ENCODE measurements at places on chromosomes 6 and 20.

- DNase-seq: no peak
Measured at GRCh38 chr6:44733126-44733525, 345.6 kb downstream of the CDC5L start.

DNA sequence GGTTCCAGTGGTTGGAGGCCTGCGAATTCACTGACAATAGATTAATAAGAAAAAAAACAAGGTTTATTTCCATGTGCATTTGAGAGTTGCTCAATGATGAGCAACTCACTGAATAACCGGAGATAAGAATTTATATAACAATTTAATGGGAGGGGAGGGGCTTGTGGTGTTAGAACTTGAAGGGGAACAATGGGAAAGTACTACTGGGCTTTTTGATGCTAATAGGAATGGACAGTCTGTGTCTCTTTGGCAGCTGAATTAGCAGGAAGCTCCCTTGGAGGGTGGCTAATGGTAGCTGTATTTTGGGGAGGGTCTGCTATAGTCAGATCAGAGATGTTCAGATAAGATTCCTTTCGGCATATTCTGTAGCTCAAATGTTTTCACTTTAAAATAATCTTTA lies 62.4 kb upstream of the GMDS start:
- DNase-seq: no peak

GRCh38 chr6:84836366-84836765 lies 72.0 kb upstream of the TBX18 start:
- no peak for DNase-seq

- DNase-seq: no peak
Measured at GRCh38 chr20:61629602-61630390, 377.7 kb downstream of the CDH4 start.

GRCh38 chr20:35617397-35618262 lies 2.0 kb downstream of the SPAG4 start:
- peak; percentile 27 for DNase-seq

GRCh38 chr6:168206186-168206585 lies 113.4 kb downstream of the DACT2 start:
- DNase-seq: no peak

GRCh38 chr6:158037771-158038170 lies 56.1 kb downstream of the SYNJ2 start:
- no peak for DNase-seq

DNA sequence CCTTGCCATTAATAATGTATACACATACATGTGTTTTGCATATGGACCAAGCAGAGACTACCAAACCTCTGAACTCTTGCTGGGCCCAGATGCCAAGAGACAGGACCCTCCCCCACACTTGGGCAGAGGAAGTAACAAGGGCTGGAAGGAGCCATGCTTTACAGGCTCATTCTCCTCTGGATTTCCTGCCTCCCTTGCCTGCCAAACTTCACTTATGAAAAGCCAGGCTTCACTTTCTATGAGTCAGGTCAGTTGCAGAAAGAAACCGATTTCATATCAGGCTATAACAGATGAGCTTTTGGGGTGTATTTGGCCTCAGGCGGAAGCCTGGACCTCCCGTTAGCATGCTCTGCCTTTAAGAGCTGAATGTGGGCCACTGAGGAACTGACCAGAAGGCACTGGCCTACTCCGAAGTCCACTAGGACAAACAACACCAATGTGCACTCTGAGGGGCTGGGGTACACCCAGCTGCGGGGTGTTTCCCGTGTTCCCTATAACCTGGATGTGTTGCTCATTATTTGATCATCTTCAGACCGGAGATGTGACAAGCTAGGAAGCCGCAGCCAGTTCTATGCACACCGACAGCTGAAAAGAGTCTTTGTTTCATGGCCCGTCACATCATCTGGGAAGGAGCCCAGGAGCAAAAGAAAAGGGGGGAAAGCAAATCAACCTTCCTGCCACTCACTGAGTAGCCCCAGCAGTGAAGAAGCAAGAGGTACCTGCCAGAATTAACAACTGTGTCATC lies 28.5 kb downstream of the HAO1 start:
- no peak for DNase-seq

DNA sequence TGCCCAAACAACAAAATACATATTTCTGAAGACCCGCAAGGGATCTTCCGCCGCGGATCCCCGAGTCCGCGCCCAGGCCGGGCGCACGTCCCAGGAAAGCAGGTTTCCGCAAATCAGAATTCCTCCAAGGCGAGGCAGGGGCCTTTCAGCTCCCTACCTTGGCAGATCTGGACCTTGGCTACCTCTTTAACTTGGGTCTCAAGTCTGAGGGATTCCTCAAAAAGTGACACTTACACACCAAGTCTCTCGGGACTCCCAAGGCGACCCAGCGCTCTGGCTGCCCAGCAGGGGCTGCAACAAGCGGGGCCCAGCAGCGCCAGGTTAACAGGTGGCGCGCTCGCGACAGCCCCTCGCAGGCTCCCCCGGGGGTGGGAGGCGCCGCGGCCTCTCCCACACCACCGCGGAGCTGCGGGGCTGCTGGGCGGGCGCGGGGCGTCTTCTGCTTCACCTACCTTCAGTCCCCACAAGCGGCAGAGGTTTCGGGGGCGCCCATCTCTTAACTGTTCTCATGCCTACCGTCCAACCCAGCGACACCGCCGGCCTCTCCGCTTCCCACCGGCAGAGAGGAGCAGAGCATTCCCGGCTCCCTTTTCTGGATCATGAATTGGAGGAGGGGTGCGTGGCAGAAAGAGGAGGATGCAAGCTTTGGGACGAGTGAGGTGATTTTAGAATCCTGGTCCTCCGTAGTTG lies 414 bp downstream of the SIM1 start:
- DNase-seq: no peak

DNA sequence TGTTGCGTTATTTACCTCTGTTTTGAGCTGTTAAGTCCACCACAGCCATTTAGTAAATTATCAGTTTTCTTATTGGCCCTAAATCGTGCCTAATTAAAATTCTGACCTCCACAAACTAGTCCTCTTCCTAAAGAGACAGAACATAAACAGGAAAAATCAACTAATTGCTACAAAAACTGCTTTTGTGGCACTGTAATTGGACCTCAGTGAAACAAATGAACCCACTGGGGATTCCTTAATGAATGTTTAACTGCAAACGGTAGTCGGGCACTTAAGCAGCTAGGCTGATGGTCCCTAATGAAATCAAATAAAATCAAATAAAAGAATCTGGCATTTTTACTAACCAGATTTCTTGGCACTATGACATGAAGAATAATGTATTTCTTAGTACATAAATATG lies 513.4 kb upstream of the SLC35B3 start:
- DNase-seq: no peak

- no peak for DNase-seq
Measured at GRCh38 chr6:125732398-125732797, 17.0 kb upstream of the HEY2 start.

GRCh38 chr6:170093276-170093657 lies 197.6 kb downstream of the DLL1 start:
- no peak for DNase-seq

- no peak for DNase-seq
Measured at GRCh38 chr20:36744764-36745191, 1.1 kb downstream of the NDRG3 start.

- no peak for DNase-seq
Measured at GRCh38 chr6:87661503-87661902, 40.5 kb downstream of the AKIRIN2 start.

DNA sequence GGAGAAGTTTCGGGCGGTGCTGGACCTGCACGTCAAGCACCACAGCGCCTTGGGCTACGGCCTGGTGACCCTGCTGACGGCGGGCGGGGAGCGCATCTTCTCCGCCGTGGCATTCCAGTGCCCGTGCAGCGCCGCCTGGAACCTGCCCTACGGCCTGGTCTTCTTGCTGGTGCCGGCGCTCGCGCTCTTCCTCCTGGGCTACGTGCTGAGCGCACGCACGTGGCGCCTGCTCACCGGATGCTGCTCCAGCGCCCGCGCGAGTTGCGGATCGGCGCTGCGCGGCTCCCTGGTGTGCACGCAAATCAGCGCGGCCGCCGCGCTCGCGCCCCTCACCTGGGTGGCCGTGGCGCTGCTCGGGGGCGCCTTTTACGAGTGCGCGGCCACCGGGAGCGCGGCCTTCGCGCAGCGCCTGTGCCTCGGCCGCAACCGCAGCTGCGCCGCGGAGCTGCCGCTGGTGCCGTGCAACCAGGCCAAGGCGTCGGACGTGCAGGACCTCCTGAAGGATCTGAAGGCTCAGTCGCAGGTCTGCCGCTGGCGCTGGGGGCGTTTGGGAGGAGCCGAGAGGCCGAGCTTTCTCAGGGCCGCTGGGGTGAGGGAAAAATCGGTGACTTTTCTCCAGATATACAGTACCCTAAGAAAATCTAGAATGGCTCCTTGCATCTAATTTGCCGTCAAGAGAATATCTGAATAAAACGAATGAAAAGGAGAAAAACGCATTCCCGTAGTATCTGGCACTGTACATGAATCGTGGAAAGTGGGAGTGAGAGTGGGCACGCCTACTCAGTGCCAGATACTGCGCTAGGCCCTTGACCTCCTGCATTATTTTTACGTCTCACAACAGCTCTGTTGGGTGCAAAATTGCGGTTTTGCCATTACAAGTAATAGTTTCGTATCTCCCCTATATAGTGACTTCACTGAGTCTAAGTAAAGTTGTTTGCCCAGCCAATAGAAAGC lies 1.0 kb downstream of the CALHM6 start:
- peak; percentile 39 for DNase-seq

DNA sequence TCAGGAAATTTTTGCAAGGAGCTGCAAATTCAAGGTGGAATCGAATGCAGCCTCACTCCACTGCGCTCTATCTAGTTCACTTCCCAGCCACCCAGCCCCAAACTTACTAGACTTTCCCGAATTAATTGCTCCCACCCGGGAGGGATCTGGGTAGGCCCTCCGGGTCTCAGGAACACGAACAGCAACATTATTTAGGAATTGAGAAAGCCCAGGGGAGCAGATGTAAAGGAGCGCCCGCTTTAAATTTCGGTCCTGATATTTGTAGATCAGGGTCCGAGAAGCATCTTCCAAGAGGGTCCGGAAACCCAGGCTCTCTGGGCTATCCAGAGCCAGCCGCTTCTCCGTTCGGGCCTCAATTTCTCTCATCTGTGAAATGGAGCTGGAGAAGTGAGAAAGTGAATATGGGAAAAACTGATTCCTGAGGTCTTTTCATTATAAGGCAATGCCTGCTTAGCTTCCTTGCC lies 490 bp upstream of the ID1 start:
- no peak for DNase-seq

DNA sequence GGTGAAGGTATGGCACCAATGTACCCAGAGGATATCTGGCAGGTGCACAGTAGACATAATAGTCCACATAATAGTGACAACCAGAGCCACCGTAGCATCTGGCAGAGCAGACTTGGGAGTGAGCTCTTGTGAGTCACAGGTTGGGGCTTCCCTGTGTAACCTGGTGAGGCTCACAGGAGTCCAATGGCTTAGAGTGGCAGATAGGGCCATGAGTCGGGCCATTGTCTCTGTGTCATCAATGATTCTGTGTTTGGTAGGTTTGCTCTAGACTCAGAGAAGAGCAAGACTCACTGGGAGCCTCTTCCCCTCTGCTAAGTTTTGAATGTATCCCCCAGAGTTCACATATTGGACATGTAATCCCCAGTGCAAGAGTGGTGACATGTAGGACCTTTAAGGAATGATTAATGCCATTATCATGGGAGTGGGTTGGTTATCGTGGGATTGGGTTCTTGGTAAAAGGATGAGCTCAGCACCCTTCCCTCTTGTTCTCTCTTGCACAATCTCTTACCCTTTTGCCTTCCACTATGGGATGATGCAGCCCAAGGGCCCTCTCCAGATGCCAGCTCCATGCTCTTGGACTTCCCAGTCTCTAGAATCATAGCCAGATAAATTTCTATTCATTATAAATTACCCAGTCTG lies 22.6 kb upstream of the SIRPA start:
- no peak for DNase-seq

GRCh38 chr20:45209924-45210323 lies 3.1 kb downstream of the SEMG1 start:
- no peak for DNase-seq

- DNase-seq: peak; percentile 50
Measured at GRCh38 chr6:142913511-142914047, 31.4 kb downstream of the HIVEP2 start.

GRCh38 chr6:128491100-128491581 lies 29.3 kb downstream of the PTPRK start:
- no peak for DNase-seq

DNA sequence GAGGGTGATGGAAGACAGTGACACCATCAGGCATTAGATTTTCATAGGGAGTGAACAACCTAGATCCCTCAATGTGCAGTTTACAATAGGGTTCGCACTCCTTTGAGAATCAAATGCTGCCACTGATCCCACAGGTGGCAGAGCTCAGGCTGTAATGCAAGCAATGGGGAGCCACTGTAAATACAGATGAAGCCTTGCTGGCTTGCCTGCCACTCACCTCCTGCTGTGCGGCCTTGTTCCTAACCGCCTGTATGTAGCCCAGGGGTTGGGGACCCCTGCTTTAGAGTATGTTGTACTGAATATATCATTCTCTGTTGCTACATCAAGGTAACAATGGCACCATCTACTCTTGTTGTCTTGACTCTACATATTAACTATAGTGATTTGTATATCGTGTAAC lies 37.1 kb downstream of the TPD52L1 start:
- no peak for DNase-seq

GRCh38 chr6:79042088-79042798 lies 35.8 kb downstream of the PHIP start:
- DNase-seq: no peak

DNA sequence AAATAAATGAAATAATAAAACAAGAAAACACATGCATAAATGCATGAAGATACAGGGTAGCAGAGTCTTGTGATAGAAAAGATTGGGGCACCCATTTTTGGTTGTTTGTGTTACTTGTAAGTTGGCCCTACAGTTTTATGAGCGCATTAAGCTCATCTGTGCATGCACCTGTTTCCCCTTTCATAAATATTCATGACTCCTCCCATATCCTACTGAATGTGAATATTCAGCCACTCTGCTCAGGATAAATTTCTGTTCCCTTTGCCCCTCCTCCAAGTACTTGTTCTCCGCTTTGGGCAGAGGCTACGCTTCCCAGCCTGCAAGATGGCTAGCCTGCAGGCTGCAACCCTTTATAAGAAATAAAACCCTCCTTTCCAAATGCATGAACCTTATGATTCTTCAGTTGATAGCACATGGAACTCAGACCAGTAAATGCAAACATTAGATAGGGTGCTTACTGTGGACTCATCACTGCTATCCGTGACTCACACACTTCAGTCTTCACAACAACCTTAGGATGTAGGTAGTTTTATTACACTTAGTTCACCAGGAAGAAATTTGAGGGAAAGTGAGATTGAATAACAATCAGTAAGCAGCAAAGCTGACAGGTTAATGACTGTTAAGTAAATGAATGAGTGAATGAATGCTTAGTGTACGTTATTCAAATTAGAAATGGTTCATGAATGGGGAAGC lies 15.0 kb downstream of the ALDH8A1 start:
- DNase-seq: no peak

DNA sequence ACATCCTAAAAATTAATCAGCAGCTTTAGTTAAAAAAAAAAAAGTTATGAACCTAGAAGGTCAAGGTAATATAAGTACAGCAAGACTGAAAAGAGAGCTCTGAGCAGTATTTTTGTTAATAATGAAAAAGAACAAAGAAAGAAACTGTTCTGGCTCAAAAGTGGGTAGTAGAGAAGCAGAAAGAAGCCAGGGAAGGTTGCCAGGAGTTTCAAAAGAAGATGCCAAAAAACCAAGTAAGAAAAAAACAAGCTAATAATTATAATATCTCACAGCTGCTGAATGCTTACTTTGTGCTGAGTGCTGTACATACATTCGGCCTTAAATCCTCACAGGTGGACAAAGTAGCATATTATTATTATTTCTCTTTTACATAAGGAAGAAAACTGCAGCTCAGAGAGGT lies 31.9 kb downstream of the NRSN1 start:
- no peak for DNase-seq

Measured in stimulated activated CD4-positive, alpha-beta T cell treated with anti-CD3 and anti-CD28 coated beads, Interleukin-12 subunit alpha, Interleukin-12 subunit beta, amount 100 ng/mL, for 4 hours (primary cell).